ENCODE measurements at places on chromosomes 1 and 21.

- peak; percentile 77 for DNase-seq
These were observed 14.1 kb downstream of the AZIN2 start for GRCh38 chr1:33094971-33095604.

GRCh38 chr1:33508151-33508550, 35.7 kb downstream of the ZSCAN20 start:
- no peak for DNase-seq

DNA sequence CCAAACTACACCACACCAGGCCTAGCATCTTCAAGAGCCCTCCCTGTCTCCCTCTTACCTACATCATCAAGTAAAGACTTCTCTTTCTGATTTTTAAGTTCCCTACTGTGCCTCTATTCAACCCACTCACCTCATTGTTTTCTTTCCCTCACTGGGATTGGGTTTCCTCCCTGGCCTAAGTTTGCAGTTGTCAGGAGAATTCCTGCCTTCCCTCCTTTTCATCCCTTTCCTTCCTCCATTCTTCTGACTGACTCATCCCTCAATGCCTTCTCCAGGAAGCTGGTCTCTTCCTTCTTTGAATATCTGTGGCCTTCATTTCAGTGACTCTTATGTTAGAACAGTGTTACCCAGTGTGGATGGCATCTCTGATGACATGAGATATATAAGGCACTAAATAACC, 139.9 kb upstream of the KIAA0040 start:
- DNase-seq: no peak

- no peak for DNase-seq
These were observed 7.5 kb upstream of the ASH1L start for GRCh38 chr1:155569988-155570592.

- no peak for DNase-seq
These were observed 171.1 kb upstream of the KLHDC7A start for GRCh38 chr1:18309552-18310155.

DNA sequence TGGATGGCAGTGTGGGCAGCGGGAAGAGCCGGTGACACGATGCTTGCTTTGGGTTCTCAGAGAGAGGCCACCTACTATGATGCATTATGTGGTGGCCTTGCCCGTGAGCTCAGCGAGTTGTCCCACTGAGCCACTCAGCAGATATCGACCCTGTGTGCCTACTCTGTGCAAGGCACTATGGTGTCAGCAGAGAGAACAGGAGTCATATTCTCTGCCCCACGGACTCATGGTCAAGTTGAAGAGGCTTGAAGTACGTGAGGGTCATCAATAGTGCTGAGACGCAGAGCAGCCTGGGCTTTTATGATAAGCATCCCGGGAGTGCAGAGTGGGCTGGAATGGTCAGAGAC, 466.2 kb downstream of the CAMTA1 start:
- no peak for DNase-seq

DNA sequence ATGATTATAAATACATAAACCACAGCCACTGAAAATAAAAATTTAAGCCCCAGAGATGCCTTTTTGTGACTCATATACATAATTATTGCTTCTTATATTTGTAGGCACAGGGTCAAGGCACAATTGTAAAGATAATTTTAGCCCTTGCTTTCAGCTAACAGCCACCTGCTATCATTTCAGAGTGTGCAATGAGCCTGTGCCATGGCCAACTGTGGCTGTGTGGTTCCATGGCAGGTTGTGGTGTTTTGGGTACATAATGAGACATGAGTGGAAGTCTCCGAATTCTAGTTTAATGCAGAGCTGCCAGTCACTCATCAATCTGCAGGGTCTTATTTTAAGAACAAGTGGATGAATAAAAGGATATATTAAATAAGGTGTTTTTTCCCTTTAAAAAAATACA, 346.9 kb upstream of the SNX7 start:
- no peak for DNase-seq

DNA sequence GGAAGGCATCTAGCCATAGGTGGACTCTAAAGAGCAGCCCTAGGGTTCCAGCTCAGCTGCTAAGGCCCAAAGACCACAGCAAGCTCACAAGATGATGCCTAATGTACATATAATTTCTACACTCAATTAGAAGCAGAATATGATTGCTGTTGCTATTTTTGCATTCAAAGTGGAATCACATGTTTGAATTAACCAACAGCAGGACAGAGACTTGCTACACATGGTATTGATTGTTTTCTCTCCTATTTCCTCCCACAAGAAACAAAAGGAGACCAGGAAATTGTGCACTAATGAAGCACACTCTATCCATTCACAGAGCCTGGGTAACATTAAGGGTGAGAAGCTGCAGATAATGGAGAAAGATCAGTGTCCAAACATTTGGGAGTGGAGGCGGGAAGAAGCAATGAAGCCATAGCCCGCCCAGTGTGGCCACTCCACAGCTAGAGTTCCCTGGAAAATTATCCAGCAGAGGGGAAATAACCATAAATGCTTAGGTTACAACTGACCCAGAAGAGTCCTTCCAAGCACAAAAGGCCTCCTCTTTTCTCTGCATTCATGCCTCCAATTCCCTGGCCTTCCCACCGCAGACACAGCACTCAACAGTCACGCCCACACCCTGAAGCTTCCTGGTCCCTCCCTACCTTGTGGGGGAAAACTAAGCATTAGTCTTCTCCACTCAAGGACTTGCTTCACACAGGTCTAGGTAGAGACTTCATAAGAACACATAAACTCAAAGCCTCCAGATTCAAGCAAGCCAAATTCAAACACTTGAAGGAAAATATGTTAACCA, 7.5 kb downstream of the CNN3 start:
- no peak for DNase-seq

- no peak for DNase-seq
These were observed 86.8 kb downstream of the MT1HL1 start for GRCh38 chr1:236917448-236917847.

GRCh38 chr1:98947071-98947470, 57.6 kb downstream of the PLPPR5 start:
- no peak for DNase-seq

DNA sequence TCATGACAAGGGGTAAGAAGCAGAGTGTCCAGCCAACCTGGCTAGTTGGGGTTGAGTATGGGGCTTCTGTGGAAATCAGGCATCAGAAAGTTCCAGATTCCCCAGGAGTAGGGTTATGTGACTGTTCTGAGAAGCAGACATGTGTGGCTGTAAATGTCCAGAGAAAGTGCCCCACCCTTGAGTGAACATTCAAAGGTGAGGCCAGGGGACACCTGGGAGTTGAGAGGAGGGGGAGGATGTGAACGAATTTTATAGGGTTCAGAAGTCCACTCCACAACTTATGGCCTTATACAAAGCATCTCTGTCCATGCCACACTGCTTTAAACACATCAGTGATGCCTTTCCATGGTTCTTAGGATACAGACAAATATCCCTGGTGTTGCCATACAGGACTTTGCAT, 133.3 kb downstream of the IGSF21 start:
- DNase-seq: no peak

DNA sequence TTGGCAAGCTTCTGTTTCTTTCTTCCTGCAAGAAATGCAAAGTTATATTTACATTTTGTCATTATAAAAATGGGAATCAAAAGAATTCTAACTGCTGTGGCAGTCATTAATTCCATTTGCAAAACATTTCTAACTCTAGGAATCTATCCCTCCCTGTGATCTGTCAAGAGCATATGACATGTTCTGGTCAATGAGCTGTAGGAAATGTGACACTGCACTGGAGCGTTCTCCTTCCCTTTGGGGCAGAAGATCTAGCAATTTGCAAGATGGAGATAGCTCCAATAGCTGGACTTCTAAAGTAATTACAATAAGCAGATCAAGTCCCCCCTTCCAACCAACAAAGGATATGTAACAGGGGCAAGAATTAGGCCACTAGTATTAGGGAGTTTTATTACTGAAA, 6.3 kb downstream of the TOMM20 start:
- DNase-seq: no peak

GRCh38 chr1:164726235-164726634, 167.3 kb downstream of the PBX1 start:
- no peak for DNase-seq

DNA sequence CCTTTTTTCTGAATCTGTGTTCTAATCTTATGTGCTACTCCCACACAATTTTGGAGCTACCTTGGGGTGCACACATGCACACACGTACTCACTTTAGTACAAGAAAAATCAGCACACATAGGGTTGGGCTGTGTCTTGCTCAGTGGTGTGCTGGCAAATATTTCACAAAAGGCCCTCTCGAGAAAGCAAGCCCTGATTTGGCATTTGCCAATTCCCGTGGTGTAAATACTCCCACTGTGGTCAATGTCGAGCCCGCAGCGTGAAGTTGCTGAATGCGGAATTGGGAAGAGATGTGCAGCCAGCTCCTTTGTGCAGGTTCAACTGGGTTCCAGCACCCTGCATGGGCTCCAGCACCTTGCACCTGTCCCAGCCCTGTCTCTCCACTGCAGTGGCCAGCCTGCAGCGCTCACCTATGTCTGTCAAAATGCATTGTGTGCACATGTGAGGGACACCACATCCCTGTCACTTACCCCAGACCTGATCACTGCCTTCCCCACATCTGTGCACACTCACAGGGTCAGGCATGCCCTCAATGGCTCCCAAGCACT, 78.4 kb upstream of the WNT4 start:
- no peak for DNase-seq

GRCh38 chr1:28010969-28011368, 51.2 kb downstream of the XKR8 start:
- DNase-seq: no peak

DNA sequence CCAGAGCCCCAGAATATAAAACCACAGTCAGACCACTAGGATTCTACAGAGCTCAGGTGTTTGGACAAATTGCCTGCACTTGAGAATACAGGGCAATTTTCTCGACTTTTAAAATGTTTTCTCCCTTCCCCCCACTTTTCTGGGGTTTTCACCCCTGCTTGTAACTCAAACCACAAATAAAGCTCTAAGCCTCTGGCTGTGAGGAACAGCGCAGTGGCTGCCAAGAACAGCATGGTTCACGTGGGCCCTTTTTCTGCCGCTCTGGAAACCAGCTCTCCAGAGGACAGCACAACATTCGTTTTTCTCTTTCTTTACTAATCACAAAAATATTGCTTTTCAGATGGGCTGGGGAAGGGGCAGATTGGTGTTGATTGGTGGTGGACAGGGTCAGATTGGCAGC, 102.2 kb upstream of the JUN start:
- DNase-seq: no peak

DNA sequence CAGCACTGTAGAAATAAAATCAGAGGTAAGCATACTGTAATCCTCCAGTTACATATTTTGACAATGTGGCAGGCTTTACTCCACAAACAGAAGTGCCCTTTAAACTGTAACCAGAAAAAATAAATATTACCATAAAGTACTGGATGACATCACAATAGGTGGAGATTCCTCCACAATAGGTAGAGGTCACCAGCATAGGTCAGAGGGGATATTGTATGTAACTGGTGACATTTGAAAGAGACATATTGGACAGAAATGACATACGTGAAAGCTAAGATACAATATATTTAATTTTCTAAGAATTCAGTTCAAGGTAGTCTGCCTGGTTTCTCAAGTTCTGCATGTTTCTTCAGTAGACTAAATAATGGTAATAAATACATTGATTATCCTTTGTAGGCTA, at the start of gene ASB17:
TSS of gene ASB17 (minus strand) at position 101 of the 400 bp plus-strand sequence. CDS start 113 bp downstream, outside the sequence.
- DNase-seq: no peak

DNA sequence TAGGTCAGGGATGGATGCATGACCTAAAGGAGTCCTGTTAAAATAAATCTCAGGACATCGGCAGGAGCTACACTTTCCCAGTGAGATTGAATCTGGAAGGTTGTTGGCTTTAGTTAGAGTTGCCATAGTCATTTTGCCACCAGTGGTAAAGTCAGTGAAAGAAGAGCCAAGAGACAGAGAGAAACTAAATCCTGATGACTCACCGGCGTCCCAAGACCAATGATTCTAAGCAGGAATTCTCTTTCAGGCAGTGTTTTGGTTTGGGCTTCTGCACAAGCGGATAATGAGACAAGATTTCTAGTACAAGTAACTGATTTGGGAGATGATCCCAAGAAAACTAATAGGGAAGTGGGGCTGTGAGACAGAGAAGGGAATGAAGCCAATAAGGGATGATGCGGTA, 88.8 kb upstream of the ETS2 start:
- no peak for DNase-seq

DNA sequence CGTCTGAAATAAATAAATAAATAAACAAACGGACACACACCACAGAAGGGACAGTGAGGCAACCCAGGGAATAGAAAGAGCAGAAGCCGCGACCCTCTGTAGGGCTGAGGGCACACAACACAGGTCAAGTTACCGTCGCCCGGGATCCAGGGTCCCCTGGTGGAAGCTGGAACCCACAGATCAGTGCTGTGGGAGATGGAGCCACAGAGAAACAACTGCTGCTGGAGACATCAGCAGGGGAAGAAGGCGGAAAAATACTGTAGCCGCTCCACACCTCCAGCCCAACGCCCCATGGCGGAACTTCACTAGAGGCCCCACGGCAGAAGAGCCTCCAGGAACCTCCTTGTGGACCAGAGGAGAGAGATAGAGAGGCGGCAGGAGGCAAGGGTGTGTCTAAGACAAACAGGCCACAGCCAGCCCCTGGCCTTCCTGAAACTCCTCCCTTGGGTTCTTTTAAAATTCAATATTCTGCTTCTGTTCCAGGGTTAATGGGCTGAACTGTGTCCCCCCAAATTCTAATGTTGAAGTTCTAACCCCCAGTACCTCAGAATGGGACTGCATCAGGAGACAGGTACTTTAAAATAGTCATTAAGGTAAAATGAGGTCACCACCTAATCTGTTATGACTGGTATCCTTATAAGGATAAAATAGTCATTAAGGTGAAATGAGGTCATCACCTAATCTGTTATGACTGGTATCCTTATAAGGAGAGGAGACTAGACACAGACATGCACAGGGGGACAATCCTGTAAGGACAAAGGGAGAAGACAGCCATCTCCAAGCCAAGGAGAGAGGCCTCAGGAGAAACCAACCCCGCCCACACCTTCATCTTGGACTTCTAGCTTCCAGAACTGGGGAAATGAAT, 7.7 kb upstream of the HLCS start:
- DNase-seq: no peak

DNA sequence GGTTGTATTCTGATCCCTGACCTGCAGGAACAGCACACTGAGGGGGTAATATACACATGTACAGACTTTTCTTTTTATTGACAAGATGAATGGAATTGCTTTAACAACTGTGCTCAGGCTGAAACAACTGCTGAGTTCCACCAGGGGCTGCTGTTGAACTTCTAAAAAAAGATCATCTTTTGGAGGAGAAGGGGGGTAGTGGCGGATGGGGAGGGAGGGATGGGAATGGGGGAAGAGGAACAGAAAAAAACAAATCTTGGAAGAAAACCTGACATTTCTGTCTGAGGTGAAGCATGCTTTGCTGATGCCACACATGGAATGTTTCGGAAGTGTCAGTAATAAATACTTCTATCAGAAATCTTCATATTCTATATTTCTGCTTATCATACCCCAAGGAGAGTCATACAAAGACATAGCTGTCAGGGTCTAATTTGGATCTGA, 75.0 kb downstream of the RWDD3 start:
- DNase-seq: peak; percentile 30

GRCh38 chr1:97192872-97193572, 471.4 kb downstream of the PTBP2 start:
- peak; percentile 3 for DNase-seq

- DNase-seq: no peak
These were observed 5.8 kb downstream of the RAP1GAP start for GRCh38 chr1:21663248-21663950.
